Fibroblast of mammary gland (primary cell): ENCODE measurements at places on chromosomes 5 and 9.
A peak's percentile ranks its signal among the peaks of the same experiment; 100 is the strongest.

- no peak for DNase-seq
Observed at GRCh38 chr5:95823218-95823737, 752 bp upstream of the GLRX start.

GRCh38 chr5:123717139-123717538, 205.2 kb downstream of the CSNK1G3 start:
- peak; percentile 79 for DNase-seq

- peak; percentile 83 for DNase-seq
Observed at GRCh38 chr5:132962429-132963021, 909 bp downstream of the AFF4 start.

DNA sequence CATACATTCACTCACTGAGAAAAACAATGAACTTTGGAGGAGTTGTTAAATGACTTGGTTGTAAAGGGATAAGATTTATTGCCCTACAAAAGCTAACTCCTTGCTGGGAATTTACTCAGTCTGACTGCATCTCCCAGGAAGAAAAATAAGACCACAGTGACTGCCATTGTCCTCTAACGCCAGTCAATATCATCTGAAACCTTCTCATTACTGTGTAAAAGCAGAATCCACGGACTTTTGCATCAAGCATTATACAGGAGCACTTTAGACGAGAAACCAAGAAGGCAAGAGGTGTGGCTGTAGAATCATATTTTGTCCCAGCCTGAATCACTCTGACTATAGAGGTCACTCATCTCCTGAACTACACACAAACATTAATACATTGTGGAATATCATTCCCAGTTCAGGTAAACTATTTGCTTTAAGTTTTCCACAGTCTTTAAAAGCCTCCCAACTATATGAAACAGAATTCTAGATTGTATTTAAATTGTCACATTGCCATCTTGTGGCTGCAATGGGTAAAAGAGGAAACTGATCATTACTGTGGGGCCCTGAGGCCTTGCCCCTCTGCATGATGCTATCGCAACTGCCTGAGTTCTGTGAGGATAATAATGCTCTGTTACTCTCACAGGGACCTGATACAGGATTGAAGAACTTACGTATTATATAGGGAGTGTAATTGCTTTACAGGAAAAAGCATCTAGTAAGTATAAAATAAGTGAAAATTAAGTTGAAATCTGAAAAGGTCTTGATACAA, 142.9 kb downstream of the SLCO4C1 start:
- peak; percentile 4 for DNase-seq

- DNase-seq, result no peak
Observed at GRCh38 chr9:127305838-127306226, 41.3 kb downstream of the GARNL3 start.

GRCh38 chr9:5205071-5205470, 19.6 kb upstream of the INSL6 start:
- no peak for DNase-seq

DNA sequence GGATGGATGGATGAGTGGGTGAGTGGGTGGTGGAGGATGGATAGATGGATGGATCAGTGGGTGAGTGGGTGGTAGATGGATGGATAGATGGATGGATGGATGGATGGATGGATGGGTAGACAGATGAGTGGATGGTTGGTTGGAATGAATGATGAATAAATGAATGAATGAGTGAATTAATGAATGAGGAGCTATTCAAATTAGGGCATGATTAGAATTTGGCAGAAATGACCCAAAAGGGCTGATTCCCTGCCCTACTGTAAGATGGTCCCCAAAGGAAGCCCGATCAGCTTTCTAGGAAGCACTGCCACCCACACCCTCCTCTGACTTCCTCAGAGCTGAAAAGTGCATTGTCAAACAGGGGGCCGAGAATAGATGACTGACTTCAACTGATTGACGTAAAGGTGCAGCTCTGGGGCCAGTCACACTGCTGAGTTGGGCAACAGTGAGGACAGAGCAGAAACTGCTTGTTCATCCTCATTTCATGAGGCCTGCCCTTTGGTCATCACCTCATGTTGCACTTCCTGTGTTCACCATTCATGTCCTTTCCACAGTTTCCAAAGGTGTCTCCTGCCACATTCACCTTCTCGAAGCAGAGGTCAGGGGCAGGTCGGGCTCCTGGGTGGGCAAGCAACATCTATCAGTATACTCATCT, 34.3 kb downstream of the NIPAL4 start:
- DNase-seq, result no peak

GRCh38 chr5:113189291-113189690, 212.7 kb downstream of the DCP2 start:
- DNase-seq, result no peak

GRCh38 chr9:13448482-13448881, 169.0 kb upstream of the MPDZ start:
- no peak for DNase-seq

DNA sequence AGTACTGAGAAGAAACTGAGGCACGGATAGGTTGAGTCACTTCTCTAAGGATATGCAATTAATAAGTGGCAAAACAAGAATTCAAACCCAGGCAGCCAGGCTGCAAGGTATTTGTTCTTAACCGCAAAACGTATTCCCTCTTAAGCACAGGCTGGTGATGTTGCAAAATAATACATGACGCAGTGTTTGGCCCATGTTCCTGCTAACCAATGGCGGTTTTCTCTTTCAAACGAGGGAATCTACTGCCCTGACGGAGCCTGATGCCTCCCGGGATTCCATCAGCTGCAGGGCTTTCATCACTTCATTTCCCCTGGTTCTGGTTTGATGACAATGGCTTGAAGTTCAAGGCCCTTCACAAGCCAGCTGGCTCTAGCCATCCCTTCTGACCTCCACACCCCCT, 154.8 kb downstream of the SLIT3 start:
- DNase-seq, result peak; percentile 67

- no peak for DNase-seq
Observed at GRCh38 chr9:135370411-135371375, 108.9 kb upstream of the PPP1R26 start.

GRCh38 chr5:159184858-159185381, 24.4 kb downstream of the RNF145 start:
- peak; percentile 90 for DNase-seq

DNA sequence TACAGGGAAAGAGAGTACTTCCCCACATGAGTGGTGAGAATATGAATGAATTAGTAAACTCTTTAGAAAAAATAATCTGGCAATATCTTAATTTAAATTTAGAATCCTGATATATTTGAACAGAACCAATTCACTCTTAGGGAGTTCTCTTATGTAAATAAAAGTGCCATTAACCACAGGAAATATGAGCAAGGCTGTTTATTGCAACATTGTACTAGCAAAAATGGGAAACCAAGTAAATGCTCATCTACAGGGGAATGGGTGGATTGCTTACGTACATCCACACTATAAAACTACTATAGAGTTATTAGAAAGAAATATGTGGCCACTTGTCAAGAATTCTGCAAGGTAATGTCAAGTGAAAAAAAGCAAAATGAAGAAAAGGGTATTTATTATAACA, 274.5 kb downstream of the TLE1 start:
- DNase-seq, result peak; percentile 51

DNA sequence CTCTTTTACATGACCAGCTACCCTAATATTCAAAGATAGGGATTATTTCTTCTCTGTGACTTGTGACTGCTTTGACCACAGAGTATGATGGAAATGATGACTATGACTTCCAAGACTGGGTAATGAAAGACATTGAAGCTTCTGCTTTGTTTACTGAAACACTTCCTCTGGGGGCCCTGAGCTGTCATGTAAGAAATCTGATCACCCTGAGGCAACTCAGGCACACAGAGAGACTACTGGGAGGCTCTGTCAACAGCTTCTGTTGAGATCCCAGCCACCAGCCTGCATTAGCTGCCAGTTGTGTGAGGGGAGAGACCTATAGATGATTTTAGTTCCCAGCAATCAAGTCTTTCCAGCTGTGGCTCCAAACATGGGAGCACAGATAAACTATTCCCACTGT, 76.5 kb downstream of the KCTD16 start:
- DNase-seq, result no peak

DNA sequence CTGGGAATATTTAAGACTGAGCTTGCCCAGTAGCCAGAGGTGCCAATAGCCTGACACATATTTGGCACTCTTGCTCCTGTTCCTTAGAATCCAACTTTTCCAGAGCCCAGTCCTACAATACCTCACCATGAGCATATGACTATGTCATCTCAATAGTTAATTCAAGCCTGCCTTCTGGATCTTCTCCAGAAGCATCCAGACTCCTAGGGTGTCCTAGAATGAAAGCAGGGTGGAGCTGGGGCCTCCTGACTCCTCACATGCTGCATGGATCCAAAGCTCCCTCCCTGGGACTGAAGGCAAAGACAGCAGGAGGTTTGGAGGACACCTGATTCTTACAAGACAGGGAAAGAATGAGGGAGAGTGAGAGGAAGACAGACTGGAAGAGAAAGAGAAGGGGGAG, 37.9 kb downstream of the SH3TC2 start:
- DNase-seq, result no peak

DNA sequence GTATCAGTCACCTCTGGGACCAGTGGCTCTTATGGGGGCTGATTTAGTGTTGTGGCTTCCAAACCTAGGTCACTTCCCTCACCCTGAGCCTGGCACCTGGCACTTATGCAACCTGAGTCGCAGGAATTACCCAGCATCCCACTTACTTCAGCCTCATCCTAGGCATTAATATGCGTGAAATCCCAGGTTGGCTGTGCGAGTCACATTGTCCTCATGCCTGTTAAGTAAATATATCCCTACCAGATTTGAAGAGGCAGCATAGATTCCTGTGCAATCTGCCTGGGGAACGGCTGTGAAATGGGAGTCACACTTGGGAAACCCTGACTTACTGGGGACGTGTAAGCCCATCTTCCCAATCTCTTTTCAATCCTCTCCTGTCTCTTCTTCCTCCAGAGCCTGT, 42.7 kb upstream of the AKNA start:
- DNase-seq, result no peak

- DNase-seq, result peak; percentile 50
Observed at GRCh38 chr5:159971038-159971437, 37.9 kb upstream of the TTC1 start.

- DNase-seq, result no peak
Observed at GRCh38 chr5:61653807-61654580, 321.9 kb downstream of the ZSWIM6 start.

DNA sequence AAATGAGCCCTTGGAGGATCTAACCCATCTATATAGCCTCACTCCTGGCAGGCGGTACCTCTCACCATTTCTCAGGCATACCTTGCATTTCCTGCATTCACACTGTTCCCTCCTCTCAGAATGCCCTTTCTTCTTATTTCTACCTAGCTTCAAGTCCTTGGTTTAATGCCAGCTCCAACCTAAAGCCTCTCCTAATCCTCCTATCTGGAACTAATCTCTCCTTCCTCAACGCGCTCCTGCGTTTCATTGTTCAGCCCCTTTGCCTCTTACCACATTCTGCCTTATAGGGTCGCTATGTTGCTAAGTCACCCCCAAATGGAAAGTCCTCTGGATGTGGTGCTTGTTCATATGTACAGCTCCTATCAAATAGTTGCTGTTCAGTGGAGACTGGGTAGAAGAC, 288.5 kb upstream of the TUT7 start:
- no peak for DNase-seq

DNA sequence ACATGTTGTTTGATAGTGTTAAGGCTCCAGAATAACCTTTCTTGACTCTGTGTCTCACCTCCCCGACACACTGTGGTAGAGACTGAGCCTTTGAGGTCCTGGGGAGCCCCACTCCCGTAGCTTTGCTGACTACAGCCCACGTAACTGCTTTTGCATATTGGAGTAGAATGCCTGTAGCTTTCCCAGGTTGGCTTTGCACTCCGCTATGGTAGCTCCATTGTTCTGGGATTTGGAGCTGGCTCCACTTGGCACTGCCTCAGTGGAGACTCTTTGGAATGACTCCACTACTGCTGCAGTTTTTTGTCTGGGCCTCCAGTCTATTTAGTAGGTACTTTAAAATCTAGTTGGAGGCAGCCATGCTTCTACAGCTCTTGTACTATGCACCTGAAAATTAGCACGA, 56.2 kb upstream of the ANXA1 start:
- DNase-seq, result no peak

GRCh38 chr5:52735139-52735538, 52.6 kb upstream of the ITGA1 start:
- no peak for DNase-seq

DNA sequence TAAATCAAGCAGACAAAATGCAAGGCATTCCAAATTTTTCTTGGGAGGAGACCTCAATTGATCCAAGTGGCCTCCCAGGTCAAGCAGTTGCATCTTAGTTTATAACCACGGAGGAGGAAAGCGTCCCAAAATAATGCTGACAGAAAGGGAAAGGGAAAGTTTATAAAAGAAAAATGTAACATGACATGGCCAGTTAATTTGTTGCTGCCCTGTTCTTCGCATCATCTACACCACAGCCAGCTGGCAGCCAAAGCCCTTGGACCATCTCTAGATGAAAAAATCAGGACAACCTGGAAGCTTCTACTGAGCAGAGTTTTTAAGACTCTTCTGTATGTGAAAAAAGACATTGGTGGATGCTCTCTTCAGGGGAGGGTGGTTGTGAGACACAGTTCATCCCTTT, 128.8 kb upstream of the FBXL7 start:
- no peak for DNase-seq

DNA sequence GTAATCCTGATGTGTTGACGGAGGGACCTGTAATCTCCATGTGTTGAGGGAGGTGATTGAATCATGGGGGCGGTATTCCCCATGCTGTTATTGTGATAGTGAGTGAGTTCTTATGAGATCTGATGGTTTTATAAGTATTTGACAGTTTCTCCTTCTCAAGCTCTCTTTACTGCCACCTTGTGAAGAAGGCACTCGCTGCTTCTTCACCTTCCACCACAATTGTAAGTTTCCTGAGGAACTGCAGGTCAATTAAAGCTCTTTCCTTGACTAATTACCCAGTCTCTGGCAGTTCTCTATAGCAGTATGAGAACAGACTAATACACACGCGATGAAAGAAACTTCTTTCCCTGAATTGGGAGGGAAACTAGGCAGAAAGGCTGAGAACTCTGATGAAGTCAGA, 141.1 kb upstream of the RAD23B start:
- peak; percentile 29 for DNase-seq

- peak; percentile 30 for DNase-seq
Observed at GRCh38 chr5:110092955-110093785, 403.4 kb downstream of the MAN2A1 start.

DNA sequence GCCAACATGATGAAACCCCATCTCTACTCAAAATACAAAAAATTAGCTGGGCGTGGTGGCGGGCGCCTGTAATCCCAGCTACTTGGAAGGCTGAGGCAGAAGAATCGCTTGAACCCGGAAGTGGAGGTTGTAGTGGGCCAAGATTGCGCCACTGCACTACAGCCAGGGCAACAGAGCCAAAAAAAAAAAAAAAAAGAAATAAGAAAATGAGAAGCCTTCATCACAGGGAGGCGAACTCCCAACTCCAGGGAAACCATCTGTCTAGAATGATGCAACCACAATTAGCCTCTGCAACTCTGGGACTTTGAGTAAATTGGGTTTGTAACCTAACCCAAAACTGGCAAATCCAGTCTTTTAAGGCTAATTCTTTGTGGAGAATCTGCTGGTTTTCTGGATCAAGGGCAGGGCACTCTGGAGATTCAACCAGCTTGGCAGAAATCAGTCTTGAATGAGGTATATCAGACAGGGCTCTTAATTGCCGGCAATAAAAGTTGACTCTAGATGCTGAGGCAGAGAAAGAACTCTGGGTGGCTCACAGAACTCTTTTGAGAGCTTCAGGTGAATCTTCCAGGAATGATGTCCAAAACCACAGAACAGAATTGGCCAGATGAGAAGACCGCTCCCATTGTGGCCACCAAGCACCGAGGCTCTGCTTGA, 9.9 kb downstream of the S100Z start:
- DNase-seq, result peak; percentile 16
